ENCODE measurements at places on chromosomes 12 and 14.

DNA sequence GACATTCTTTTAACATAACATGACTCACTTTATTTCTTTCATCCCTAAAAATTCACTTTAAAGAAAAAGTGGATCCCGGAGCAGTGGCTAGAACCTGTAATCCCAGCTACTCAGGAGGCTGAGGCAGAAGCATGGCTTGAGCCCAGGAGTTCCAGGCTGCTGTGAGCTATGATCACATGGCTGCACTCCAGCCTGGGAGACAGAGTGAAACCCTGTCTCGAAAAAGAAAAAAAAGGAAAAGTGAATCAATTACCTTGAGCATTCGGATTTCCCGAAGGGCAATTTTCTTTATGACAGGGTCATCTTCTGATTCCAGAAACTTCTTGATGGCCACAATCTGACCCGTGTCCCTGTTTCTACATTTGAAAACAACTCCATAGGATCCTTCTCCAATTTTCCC is 1.2 kb downstream of the CDKL1 start:
- DNase-seq, result no peak

- DNase-seq, result no peak
Measured at GRCh38 chr14:97156705-97157104, 359.5 kb downstream of the VRK1 start.

- DNase-seq, result no peak
Measured at GRCh38 chr14:50333014-50333509, 20.9 kb downstream of the DMAC2L start.

- no peak for DNase-seq
Measured at GRCh38 chr14:27253966-27254365, 656.1 kb upstream of the NOVA1 start.

- no peak for DNase-seq
Measured at GRCh38 chr12:68673788-68674187, 13.0 kb upstream of the NUP107 start.

Data from stimulated activated CD8-positive, alpha-beta memory T cell treated with anti-CD3 and anti-CD28 coated beads, Interleukin-2, amount 100 ng/mL, for 1 hour (primary cell).